Activated T-helper 17 cell treated with anti-CD3 and anti-CD28 coated beads, Interleukin-2, amount 50 U/mL, for 72 hours (primary cell): ENCODE measurements at places on chromosomes 11 and 22. TPM values are rescaled to one million over a fixed set of nuclear protein-coding genes. Genes with fewer than 3 reads are reported as not detected.
A peak's percentile ranks its signal among the peaks of the same experiment; 100 is the strongest.

GRCh38 chr11:132211479-132211878, 841.1 kb downstream of the NTM start:
- no peak for ATAC-seq

DNA sequence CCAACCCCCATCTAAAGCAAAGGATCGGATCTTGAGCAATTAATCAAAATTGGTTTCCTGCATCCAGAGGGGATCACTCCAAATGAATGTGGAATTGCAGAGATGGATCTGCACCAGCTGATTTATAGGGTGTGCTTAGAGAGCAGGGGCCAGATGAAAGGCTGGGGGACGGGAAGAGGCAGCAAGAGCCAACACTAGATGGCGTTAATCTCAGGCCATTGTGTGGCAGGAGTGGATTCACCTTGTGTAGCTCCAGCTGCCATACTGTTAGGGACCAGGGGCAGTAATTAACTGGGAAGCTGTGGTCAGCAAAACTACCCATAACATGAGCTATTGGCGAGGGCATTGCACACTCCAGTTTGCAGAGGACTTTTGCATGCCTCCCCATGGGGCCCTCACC, 35.6 kb downstream of the SERPINH1 start:
- no peak for ATAC-seq

- ATAC-seq = no peak
Measured at GRCh38 chr11:77236901-77237300, 64.6 kb downstream of the GDPD4 start.

- ATAC-seq = peak; percentile 17
Measured at GRCh38 chr22:30313527-30314363, 13.0 kb downstream of the TBC1D10A start.

GRCh38 chr11:2707736-2708135, 7.9 kb upstream of the KCNQ1OT1 start:
- no peak for ATAC-seq

GRCh38 chr11:11979488-11980117, 28.8 kb downstream of the DKK3 start:
- ATAC-seq = no peak

- ATAC-seq = no peak
Measured at GRCh38 chr22:41516462-41516861, 27.8 kb downstream of the POLR3H start.

- no peak for ATAC-seq
Measured at GRCh38 chr11:101022256-101022655, 107.4 kb downstream of the PGR start.

GRCh38 chr22:35525687-35526332, 14.8 kb upstream of the RASD2 start:
- ATAC-seq = no peak

GRCh38 chr11:107581147-107581546, 9.8 kb upstream of the ELMOD1 start:
- no peak for ATAC-seq

DNA sequence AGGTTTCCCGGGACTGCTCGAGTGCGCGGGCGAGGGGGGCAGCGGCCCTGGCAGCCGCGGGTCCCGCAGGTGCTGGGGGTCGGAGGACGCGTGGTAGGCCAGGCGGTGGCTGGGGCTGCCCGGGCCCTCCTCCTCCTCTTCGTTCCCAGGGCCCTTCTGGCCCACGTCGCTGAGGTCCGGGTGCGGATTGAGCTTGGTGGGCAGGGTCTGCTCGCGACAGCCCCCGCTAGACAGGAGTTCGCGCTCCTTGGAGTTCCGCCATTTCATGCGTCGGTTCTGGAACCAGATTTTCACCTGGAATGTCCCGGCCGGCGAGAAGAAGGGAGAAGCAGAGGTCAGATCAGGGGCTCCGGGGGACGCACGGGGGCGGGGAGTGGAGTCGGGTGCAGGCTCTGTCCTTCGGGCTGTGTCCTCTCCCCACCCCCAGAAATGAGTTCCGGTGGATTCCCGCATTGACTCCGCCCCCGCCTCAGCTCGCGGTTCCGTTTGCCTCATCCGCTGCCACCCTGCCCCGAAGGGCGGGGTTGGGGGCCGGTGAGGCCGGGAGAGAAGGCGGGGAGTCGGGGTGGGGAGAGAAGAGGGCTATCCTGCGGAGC, 3.9 kb downstream of the DBX1 start:
- ATAC-seq = peak; percentile 75

DNA sequence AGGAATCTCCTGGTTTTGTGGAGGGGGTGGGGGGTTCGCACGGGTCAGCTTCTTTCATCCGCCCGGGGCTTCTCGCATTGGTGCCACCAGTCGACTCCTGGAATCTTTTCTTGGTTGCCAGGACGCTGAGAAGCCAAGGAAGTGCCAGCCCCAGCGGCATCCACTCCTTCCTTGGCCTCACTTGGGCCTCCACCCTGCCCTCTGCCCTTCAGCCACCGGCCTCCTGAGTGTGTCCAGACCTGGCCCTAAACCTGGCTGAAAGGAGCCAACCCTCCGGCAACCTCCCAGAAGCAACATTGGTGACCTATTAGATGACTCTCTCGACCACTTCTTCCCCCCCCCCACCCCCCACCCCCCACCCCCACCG, 518 bp upstream of the GALNT18 start:
- ATAC-seq = no peak

DNA sequence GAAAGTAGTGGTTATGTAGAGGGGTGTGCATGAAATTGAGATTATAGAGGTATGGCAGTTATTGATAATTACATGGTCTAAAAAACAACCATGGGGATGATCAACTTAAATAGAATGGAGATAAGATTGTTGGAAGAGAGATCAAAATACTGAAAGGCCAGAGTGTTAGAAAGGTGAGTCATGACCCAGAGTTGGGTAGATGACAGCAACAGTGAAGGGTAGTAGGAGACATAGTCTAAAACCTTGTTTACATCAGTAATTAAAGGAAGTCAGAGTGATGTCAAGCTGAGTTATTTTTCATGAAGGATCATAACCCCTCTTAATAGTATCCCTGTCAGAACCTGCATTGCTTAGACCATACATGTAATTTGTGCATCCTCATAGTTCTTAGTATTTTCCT, 110.9 kb downstream of the ELP4 start:
- peak; percentile 66 for ATAC-seq

DNA sequence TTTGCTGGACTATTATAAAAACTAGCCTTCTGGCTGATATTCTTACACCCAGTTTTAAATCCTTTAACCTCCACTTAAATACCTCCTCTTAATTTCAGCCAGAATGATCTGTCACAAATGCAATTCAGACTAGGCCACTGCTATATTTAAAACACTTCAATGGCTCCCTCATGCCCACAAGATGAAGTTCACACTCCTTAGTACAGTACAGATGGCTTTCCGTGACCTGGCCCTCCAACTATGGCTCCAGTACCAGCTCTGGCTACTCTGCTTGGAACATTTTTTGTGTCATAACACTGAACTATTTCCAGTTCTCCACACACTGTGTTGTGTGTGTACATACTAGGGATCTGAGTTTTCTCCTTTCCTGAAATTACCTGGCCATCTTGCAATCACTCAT, 353.4 kb downstream of the SOX6 start:
- ATAC-seq = no peak

DNA sequence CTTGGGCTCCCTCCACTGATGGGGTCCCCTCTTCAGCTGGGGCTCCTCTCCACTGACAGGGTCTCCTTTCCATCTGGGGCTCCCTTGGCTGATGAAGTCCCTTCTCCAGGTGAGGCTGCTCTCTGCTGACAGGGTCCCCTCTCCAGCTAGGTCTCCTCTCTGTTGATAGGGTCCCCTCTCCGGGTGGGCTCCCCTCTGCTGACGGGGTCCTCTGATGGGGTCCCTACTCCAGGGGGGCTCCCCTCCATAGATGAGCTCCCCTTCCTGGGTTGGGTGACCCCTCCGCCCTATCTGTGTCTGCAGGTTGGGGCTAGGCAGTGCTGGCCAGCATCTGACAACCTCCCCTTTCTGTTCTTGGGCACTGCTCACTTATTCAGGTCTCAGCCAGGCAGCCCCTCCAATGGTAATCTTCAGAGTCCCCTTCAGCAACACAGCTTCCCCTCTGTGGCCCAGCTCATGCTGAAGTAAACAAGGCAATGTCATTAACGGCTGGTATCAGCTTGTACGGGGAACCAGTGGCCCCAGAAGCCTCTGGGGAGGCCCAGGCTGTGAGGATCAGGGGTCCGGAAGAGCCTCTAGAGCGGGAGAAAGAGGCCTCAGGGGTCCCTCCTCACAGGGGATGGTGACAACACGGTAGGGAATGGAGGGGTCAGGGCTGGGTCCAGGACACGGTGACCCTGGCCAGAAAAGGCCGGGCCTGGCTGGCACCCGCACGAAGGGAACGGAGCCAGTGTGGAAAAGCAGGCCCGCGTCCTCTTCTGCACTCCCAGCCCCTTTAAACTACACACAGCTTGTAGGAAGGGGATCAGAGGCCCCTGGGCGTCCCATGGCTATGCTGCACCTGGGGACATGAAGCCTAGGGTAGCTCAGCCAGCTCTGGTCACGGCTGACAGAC, 9.6 kb upstream of the CD81 start:
- no peak for ATAC-seq

- ATAC-seq = no peak
Measured at GRCh38 chr11:13310443-13310842, 32.9 kb downstream of the BMAL1 start.

- ATAC-seq = peak; percentile 66
Measured at GRCh38 chr11:112226831-112227401, 688 bp downstream of the PTS start.

DNA sequence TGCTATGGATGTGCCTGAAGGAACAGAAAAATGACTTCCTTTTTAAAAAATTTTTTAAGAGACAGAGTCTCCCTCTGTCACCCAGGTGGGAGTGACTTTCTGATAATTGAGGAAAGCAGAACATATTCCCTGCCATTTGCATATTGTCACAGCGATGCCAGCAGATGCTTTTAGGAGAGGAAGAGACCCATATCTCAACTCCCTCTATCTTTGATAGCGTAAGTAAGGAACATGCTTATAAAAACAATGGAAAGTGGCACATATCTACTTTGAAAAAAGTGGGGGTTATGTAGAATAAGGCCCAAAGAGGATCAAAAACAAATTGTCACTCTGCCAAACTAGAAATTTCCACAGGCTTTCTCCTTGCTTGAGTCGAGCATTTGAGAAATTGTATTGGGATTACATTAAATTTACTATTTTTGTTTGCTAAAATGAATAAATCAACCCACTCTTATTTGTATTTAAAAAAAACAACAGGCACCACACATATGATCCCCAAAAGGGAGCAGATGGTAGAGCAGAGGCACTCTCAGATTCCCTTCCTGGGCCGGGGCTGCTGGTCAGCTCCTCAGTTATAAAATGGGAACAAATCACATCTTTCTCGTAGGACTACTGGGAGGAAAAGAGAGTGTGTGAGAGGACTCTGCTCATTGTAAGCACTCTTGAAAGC, 68.8 kb upstream of the TSPAN18 start:
- ATAC-seq = no peak

GRCh38 chr11:133525976-133526375, 6.3 kb downstream of the OPCML start:
- ATAC-seq = no peak

DNA sequence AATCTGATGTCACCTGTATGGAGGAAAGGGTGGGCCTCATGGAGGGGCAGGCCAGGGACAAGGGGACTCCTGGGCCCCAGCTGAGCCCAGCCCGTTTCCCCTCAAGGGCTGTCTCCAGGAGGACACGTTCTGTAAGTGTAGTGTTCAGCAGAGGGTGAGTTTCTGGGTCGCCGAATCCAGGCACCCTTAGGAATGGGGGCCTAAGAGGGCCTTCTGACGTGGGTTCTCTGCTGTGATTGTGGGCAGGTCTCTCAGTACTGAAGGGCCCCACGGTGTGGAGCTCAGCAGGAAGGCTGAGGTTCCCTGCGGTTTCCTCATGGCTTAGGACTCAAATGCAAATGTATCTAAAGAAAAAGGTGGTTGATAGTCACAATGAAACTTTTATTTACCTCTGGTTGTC, 6.5 kb downstream of the PTDSS2 start:
- ATAC-seq = peak; percentile 97

GRCh38 chr22:39776295-39777009, 117.1 kb downstream of the ENTHD1 start:
- ATAC-seq = no peak

DNA sequence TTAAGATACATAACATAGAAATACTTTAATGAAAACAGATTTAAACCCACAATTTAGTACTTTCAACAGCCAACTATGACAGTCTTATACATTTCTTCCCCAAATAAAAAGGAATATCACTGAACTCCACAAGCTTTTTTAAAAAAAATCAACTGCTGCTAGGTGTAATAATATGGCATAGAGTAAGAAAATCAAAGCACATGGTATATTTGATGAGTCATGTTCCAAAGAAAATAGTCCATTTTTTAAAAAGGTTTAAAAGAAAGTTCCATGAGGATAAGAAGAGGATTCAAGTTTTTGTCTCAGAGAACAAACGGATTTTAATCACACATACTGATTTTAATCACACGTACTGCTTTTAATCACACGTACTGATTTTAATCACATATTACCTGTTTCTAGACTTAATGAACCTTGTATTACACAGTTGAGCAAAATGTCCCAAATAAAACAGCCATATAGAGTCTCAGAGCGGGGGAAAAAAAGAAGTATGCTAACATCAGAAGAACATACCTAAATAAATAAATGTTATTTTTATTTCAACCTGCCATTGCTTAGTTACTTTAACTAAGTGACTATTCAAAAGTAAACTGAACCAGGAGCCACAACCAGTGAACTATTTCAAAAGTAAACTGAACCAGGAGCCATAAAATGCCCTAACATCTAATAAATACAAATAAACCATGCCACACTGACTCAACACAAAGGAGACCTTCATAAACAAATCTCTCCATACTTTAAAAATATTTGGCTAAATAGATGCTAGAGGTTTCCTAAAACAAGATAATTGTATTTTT, 198.4 kb downstream of the SBF2 start:
- no peak for ATAC-seq

DNA sequence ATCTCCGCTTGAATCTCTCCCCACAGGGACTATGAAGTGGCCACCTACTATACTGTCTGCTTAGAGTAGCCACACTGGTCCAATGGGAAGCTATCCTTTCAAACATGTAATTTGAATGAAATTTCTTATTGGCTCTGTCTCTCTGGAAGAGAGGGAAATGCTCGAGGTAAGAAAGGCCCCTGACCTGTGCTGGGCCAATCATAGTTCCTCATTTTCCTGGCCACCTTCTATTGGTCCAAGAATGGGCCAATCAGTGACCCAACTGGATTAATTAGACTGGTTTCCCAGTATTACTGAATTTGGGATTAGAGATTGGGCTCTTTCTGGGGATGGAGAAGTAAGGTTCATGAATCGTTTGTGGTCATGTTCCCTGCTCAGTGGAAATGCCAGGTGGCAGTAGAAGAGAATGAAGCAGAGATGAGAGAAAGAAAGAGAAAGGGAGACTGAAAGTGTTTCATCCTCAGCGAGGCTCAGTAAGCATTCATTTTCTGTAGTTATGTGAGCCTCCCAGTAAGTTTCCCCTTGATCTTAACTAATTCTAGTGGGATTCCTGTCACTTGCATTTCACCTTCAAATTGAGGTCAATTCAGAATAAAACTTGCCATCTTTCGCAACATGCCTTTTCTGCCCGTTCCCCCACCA, 8.4 kb upstream of the MMP20 start:
- ATAC-seq = no peak

GRCh38 chr11:107708792-107709191, 3.1 kb downstream of the SLN start:
- no peak for ATAC-seq

The DKK3 gene
- not detected for total RNA-seq

The PTGDR2 gene
- total RNA-seq = 0.19 TPM

The CRYBB3 gene
- not detected for total RNA-seq

The CST6 gene
- total RNA-seq = 0.37 TPM

The FIBIN gene
- total RNA-seq = not detected

The DEUP1 gene
- not detected for total RNA-seq

The FOLH1 gene
- total RNA-seq = not detected

The OR52I2 gene
- total RNA-seq = not detected

The SCARF2 gene
- total RNA-seq = 0.43 TPM

The CAPN5 gene
- 0.19 TPM for total RNA-seq

The HMBS gene
- 26.3 TPM for total RNA-seq
